ENCODE measurements at places on chromosomes 3 and 15.

DNA sequence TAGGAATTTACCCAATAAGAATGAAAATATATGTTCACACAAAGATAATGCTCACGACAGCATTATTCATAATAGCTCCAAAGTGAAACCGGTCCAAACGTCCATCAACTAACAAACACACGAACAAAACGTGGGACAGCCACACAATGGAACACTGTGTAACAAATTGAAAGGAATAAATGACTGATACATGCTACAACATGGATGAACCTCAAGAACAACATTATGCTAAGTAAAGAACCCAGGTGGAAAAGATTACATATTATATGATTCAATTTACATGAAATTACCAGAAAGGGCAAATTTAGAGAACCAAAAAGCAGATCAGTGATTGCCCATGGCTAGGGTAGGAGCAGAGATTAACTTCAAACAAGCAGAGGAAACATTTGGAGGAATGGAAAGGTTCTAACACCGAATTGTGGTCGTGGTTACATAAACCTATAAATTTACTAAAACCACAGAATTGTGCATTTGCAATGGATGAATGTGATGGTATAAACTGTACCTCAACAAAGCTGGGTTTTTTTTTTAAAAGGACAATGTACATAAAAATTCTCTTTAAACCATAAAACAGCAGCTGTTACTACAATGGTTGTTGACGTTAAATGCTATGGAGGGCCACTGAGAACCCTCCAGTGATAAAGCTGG is 76.3 kb downstream of the XXYLT1 start:
- DNase-seq: no peak

- DNase-seq: no peak
Observed at GRCh38 chr3:185040425-185040824, 112.4 kb downstream of the C3orf70 start.

DNA sequence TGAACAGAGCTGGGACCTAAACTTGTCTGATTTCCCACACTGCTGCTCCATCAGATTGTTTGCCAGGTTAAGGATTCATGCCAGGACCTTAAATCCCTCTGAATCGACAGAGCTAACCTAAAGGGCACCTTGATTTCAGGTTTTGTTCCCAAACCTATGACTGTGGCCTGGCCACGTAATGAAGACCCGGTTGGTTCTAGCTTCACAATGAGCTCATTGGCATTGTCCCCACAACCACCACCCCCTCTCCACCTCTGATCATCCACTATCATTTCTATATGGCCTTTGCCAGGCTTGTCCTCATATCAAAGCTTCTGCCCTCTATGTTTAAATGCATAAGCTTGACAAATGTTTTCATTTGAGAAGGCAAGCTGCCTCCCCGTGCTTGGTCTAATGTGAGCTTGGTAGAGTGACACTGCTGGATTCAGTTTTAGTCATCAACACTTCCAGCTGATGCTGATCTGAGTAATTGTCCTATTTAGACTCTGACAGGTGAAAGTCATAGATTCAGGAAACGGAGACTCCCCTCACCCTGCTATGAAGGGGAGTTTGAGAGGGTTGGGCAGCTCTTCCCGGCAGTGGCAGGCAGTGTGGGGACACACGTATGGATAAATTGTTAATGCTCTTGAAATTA is 407.1 kb upstream of the CFAP20DC start:
- DNase-seq: no peak

- no peak for DNase-seq
Observed at GRCh38 chr3:179464323-179465092, 13.2 kb upstream of the GNB4 start.

DNA sequence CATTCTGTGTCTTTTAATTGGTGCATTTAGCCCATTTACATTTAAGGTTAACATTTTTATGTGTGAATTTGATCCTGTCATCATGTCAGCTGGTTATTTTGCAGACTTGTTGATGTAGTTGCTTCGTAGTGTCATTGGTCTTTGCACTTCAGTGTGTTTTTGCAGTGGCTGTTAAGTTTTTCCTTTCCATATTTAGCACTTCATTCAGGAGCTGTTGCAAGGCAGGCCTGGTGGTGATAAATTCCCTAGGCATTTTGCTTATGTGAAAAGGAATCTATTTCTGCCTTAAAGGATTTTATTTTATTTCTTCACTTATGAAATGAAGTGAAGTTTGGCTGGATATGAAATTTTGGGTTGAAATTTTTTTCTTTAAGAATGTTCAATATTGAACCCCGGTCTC is 70.2 kb upstream of the CD96 start:
- no peak for DNase-seq

DNA sequence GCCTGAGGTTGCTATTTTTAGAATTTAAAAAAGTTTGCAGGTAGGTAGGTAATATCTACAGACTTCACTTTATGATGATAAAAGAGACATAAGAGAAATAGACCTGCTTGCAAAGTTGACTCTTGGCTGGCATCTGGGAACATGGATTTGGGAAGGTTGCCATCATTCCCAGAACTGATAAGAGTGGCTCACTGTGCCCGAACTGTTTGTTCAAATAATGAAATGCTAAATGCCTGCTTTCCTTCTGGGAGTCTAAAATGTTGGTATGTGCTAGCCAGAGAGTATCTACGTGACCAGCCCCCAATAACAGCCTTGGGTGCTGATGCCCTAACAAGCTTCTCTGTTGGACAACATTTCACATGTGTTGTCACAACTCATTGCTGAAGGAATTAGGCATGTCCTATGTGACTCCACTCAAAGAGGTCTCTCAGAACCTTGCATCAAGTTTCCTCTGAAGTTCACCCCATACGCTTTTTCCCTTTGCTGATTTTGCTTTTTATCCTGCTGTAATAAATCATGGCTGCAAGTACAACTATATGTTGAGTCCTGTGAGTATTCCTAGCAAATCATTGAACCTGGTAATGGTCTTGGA is 95.5 kb downstream of the FHIT start:
- DNase-seq: no peak

GRCh38 chr3:72129501-72130094 is 344.6 kb upstream of the PROK2 start:
- no peak for DNase-seq

GRCh38 chr3:98984024-98984423 is 82.5 kb upstream of the DCBLD2 start:
- DNase-seq: no peak

DNA sequence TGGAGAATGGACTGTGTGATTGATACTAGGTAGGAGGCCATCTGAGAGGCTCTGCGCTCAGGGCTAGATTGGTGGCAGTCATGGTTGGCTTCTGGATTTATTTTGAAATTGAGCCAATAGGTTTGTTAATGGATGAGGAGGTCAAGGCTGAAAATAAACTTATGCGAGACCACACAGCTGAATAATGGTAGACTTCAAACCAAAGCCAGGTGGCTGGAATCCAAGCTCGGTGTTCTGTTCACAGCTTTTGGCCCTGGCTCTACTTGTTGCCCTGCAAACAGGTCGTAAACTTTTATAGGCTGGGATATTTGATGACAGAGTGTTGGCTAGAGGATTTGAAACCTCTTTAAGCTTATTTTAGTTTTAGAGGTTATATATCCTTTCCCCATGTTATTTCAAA is 160.4 kb downstream of the CHL1 start:
- DNase-seq: no peak

DNA sequence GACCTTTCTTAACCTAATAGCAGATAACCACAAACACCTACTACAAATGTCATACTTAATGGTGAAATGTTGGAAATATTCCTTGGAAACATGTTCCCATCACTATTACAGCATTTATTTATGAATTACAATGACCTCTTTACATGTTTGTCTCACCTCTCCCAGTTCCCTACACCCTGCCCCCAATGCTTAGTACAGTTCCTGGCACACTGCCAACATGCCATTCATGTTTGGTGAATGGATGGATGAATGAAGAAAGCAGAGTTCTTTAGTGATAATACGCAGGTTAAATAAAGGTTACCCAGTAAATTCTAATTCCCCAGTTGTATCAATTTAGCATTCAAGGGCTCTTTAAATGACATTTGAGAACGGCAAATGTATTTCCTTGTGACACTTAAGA is 259.9 kb upstream of the ATP11B start:
- no peak for DNase-seq

DNA sequence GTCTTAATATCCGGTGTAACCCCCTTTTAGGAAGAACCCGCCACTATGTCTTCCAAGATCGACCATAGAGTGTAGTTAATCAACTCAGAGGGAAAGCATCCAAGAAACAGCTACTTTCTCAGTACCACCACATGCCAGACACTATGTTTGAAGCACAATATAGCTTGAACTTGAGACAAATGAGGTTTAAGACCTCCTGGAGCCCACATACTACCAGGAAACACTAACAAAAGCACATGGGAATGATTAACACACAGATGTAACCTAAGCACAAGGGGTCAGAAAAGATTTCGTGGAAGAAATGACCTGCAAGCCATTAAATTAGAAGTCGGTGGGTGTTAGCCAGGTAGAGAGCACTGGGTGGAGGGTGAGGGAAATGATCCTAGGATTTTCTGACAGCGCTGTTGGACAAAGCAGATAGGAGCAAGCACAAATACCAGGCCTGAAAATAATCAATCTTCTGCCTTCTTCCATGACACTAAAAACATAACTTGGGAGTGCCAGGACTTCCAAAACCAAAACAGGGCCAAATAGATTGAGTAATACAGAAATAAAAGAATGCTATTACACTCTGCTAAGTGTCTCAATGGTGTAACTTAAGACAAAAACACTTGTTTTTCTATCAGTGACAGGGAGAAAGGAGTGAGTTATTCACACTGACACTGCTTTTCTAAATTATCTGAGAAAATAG is 213.7 kb downstream of the FOXP1 start:
- DNase-seq: no peak

DNA sequence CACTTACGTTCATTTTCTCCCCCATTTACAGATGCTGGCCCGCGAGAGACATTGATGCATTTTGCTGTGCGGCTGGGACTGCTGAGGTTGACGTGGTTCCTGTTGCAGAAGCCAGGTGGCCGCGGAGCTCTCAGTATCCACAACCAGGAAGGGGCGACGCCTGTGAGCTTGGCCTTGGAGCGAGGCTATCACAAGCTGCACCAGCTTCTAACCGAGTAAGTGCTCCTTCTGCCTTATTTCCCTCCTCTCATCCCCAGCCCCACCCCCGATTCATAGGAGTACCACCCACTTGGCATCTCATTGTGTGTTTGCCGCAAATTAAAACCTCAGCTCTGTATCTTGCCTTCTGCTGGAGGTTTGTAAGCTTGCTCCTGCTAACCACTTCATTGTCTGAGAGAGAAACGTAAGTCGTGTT is 163.3 kb downstream of the AKAP13 start:
- no peak for DNase-seq

- no peak for DNase-seq
Observed at GRCh38 chr3:195257454-195258448, 13.2 kb downstream of the XXYLT1 start.

GRCh38 chr15:61541516-61541915 is 312.4 kb upstream of the RORA start:
- no peak for DNase-seq

DNA sequence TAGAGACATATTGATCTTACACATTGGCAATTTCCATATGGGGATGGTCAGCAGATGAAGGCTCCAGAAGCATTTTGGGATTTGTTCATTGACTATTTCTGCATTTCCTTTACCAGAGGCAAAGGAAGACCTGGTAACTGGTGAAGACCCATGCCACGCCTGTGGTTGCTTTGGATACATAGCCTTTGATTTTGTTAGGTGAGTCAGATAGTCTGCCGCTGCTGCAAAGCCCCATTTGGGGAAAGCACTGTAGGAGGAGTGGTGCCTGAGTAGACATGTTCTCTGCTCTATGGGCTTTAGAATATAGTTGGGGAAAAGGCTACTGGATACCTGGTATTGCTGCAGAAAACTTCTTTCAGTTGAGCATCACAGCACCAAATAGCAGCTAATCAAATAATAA is 56.8 kb downstream of the TFG start:
- no peak for DNase-seq

DNA sequence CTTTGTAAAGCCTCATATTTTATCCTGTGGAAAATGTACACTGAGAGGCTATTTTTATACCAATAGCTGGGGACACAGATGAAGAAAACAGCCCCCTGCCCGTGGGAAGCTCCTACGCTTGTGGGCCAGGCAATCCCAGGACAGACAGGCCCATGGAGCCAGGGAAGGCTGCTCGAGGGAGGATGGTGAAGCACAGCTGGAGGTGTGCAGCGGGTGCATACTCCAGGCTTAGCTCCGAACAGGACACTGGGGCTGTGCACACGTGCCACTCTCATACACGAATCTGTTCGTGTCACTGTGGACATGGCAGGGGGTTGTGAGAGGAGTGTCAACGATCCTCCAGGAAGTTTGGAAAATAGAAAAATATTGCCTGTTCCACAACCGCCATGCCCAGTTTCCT is 36.1 kb downstream of the SMAD6 start:
- DNase-seq: no peak

DNA sequence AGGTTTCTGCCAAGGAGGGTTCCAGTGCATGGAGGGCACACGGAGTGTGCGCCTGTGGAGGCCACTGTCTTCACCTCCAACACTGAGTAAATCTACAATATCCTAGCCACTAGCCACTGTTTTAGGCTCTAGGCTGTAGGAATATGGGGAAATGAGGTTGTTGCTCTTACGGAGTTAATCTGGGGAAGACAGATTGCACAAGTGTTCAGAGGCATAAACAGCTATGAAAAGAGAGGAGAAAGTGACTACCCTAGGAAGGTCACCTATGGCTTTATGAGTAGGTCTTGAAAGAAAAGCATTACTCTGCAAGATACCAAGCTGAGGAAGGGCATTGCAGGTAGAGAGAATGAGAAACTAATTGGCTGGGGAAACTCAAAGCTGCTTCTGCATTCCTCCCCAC is 85.7 kb downstream of the CYP19A1 start:
- no peak for DNase-seq

GRCh38 chr3:127831723-127832172 is 9.4 kb upstream of the MGLL start:
- no peak for DNase-seq

- DNase-seq: no peak
Observed at GRCh38 chr15:25182736-25183445, 228.1 kb downstream of the SNRPN start.

GRCh38 chr15:89999676-90000185 is 1.4 kb upstream of the ZNF710 start:
- DNase-seq: no peak

- DNase-seq: no peak
Observed at GRCh38 chr3:190242147-190242546, 80.1 kb downstream of the CLDN1 start.

DNA sequence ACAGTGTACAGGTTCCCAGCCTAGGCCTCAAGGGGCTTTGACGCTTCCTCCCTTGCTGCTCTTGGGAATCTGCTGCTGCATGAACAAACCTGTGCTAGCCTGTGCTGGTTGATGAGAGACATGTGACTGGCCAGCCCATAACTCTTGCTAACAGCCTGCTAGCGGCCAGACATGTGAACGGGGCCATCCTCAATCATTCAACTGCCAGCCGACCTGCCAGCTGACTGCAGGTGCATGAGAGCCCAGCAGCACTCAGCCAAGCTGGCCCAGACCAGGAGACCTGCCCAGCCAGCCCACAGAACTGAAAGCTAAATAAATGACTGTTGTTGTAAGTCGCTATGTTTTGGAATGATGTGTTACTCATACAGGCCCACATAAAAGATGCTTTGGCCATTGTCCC is 82.4 kb upstream of the DLG1 start:
- no peak for DNase-seq

GRCh38 chr3:11643201-11643603 is 513 bp downstream of the VGLL4 start:
- DNase-seq: no peak

GRCh38 chr3:52721002-52721729 is 15.3 kb downstream of the SPCS1 start:
- no peak for DNase-seq

GRCh38 chr3:110779581-110779980 is 292.0 kb upstream of the NECTIN3 start:
- no peak for DNase-seq
